ENCODE measurements at places on chromosomes 3 and 15. TPM values are rescaled to one million over a fixed set of nuclear protein-coding genes. Genes with fewer than 3 reads are reported as not detected.

Gene GOLGA8S
- total RNA-seq = not detected

Gene ITIH3
- total RNA-seq = 0.19 TPM

Gene TMED3
- 119 TPM for total RNA-seq

Gene CYFIP1
- 53.9 TPM for total RNA-seq

Gene FBXW12
- not detected for total RNA-seq

Gene TNFSF10
- total RNA-seq = 180 TPM

Gene ABHD17C
- 4.6 TPM for total RNA-seq

Gene LRRC34
- 1.9 TPM for total RNA-seq

Gene CCR1
- total RNA-seq = not detected

Gene DNAH12
- total RNA-seq = under 0.01 TPM

Gene SLC7A14
- total RNA-seq = 0.14 TPM

Gene PARP15
- total RNA-seq = 0.17 TPM

Gene UNC13C
- not detected for total RNA-seq

Gene ARGFX
- total RNA-seq = not detected

Gene SLC12A1
- total RNA-seq = under 0.01 TPM

Gene DNAH1
- total RNA-seq = 5.6 TPM

Gene TRH
- total RNA-seq = not detected

Gene PDE12
- total RNA-seq = 18.4 TPM

- DNase-seq = no peak
Measured at GRCh38 chr3:57409471-57409870, 117.0 kb upstream of the ASB14 start.

DNA sequence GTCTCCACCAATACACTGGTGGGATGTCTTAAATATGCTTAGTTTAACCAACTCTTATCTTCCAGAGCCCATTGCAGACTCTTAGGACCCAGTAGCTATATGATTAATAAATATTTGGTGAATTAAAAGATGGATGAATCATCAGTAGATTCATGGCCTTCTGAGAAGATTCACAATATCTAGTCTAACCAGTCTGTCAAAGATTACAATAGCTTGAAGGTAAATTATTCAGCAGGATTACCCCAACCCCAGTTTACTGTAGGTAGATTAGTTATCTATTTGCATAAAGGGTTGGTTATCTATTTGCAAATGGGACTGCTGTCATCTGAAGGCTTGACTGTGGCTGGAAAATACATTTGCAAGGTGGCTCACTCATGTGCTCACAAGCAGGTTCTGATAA is 239.4 kb upstream of the THRB start:
- DNase-seq = no peak

- DNase-seq = no peak
Measured at GRCh38 chr3:196985954-196986885, 17.6 kb upstream of the PIGZ start.

GRCh38 chr3:52090131-52090932 is 34.0 kb upstream of the DUSP7 start:
- DNase-seq = peak; percentile 86

DNA sequence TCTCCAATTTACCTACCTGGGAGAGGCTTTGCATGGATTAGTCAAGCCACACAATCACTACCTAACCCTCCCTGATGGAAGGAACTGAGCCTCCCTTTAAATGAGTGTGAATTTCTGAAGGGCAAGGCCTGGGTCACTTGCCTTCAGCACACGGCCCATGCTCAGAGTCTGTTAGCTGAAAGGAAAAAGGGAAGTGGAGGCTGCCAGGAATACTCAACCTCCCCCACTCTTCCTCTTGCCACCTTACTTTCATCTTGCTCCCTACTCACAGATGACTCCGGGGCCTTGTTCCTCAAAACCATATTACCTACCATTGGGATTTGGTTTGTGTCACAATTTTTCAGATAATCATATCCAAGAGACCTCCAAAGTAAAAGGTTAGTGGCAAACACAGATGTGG is 220.0 kb downstream of the ABHD5 start:
- no peak for DNase-seq

DNA sequence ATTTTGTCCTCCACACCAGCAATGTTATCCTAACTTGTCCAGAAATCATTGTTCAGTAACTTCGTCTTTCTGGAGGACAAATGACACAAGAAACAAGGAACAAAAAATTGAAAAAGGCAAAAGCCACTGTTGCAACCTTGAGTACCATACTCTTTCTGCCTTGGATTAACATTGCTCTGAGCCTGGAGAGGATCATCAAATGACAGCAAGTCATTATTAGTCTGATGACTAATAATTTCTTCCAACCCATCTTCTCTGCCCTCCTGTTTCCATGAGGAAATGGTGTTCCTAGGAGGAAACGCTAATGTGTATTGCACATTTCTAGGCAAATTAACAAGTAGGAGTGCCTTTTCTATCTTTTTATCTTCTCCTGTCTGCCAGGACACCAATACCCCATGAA is 153.9 kb downstream of the PCCB start:
- peak; percentile 24 for DNase-seq

GRCh38 chr15:63971904-63972303 is 74.4 kb downstream of the DAPK2 start:
- no peak for DNase-seq

GRCh38 chr15:96042734-96043224 is 287.7 kb upstream of the NR2F2 start:
- no peak for DNase-seq

DNA sequence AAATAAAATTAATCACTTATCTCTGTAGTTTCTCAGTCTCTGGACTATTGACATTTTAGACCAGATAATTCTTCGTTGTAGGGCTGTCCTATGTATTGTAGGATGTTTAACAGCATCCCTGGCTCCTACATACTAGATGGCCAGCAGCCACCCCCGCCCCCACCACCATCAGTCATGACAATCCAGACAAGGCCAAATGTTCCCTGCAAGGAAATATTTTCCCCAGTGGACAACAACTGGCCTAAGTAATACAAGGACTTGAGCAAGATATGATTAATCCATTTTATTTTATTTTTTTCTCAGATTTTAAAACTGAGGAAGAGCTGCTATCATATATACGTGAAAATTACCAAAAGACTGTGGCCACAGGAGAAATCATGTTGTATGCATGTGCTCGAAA is 23.8 kb downstream of the TICRR start:
- DNase-seq = no peak

DNA sequence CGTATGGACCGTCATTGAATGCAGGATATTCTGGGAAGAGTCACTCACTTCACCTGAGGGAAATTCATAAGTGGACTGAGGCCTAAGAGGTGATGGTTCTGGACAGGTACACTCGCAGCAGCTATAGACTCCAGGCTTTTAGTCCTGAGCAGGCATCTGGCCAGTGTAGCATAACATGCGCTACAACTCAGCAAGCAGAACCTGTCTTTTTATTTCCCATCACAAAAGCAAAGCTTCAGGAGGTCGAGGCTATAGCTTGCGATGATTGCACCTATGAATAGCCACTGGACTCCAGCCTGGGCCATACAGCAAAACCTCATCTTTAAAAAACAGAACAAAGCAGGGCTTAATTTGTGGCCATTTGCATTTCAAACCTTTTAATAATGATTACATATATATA is 185.8 kb downstream of the KCNH8 start:
- DNase-seq = no peak

DNA sequence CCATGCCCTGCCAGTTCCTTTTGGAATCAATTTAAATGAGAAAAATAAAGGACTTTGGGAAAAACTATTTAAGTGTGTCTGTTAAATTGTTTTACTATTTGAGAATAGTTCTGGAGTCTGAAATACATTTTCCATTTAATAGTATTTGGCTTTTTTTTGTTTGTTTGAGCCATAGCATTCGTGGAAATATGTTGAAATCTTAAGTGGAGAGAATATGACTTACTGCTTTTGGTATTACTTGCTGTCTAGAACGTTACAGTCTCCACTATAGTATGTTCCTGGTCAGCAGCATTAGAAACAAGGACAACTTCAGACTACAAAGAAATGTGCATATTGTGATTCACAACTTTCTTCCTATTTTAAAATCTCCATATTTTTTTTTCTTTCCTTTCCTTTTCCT is 179.4 kb downstream of the GHSR start:
- no peak for DNase-seq

GRCh38 chr3:105417525-105418289 is 51.0 kb downstream of the ALCAM start:
- DNase-seq = peak; percentile 28

GRCh38 chr3:119774444-119774843 is 7.5 kb upstream of the NR1I2 start:
- no peak for DNase-seq

- DNase-seq = no peak
Measured at GRCh38 chr3:155302891-155303290, 9.4 kb upstream of the STRIT1 start.

DNA sequence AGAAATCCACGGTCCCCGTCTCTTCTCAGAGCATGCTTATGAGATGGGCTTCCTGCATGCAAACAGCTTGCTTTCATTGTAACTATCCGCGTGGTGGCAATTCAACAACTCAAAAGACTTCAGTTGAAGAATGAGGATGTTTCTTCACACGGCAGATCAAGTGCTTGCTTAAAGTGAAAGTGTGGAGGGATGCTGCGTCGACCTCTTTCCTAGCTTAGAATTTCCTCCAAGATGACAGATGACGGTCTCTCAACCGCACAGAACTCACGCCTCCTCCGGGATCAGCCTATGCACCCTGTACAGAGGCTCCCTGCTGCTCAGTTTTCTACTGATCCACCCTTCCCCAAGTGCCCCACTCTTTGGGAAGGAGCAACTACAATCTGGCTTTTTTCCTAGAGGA is 47.8 kb downstream of the PCSK6 start:
- no peak for DNase-seq

- DNase-seq = no peak
Measured at GRCh38 chr15:72086010-72086697, 31.8 kb downstream of the MYO9A start.

DNA sequence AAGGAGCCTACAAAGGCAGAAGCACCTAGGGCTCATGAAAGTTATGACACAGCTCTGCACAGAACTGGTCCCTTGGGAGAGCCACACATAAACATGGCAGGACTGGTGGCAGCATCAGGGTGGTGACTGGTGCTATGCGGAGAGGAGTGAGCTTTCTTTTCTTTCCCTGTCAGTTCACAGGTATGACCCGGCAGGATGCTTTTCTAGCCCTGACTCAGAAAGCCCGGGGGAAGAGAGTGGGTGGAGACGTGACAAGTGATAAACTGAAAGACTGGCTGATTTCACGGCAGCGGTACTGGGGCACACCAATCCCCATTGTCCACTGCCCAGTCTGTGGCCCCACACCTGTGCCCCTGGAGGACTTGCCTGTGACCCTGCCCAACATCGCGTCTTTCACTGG is 103.0 kb downstream of the LARS2 start:
- DNase-seq = no peak

DNA sequence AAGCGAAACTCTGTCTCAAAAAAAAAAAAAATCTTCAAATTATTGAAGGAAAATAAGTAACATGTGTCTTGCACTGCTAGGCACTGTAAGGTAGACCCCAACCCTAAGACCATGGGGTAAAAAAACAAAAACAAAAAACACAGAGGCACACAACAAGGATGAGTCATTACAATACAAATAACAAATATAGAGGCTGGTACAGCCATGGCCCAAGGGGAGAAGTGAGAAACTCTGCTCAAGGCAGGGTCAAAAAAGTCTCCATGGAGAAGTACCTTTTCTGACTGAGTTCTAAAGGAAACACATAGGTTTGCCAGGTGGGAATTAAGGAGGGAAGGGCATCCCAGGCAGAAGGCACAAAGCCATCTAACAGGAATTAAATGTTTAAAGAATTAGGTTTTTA is 54.5 kb downstream of the TOP2B start:
- DNase-seq = no peak

GRCh38 chr15:80317389-80318182 is 65.6 kb upstream of the CTXND1 start:
- DNase-seq = no peak

DNA sequence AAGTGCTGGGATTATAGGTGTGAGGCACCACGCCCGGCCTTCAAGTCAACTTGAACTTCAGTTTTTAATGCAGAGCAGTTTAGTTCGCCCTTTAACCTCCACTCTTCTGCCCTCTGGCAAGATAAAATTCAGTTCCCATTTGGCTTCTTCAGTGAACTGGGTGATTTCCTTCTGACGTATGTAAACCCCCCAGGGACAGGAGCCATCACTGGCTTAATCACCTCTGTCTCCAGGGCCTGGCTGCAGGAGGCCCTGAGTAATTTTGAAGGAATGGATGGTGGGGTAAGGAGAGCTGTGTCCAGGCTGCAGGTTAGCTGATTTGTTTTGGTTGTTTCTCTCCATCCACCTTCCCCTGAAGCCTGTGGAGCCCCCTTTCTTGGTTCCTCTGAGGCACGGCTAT is 11.9 kb downstream of the MCM2 start:
- no peak for DNase-seq

GRCh38 chr3:42020684-42021307 is 58.9 kb upstream of the ULK4 start:
- peak; percentile 88 for DNase-seq

DNA sequence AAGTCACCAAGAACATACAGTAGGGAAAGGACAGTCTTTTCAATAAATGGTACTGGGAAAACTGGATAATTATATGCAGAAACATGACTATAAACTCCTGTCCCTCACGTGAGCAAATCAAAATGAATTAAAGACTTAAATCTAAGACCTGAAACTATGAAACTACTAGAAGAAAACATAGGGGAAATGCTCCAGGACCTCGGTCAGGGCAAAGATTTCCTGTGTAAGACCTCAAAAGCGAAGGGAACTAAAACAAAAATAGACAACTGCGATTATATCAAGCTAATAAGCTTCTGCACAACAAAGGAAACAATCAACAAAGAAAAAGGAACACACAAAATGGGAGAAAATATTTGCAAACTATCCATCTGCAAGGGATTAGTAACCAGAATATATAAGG is 62.7 kb downstream of the CRYGS start:
- DNase-seq = no peak

DNA sequence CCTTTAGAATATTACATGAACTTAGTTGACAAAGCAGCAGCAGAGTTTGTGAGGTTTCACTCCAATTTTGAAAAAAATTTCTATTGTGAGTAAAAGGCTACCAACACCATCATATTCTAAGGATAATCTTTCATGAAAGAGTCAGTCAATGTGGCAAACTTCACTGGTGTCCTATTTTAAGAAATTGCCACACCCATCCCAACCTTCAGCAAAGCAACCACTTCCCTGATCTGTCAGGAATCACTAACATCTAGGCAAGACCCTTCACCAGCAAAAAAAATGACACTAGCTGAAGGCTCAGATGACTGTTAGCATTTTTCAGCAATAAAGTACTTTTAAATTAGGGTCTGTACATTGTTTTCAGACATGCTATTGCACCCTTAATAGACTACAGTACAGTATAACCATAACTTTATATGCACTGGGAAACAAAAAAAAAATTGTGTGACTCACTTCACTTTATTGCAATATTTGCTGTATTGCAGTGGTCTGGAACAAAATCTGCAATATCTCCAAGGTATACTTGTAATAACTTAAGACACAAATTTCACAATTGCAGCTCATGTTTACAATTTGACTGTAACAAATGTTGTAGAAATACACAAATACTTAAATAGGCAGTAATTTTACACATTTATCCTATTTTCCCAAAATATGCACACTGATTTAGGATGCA is 38.9 kb upstream of the ALCAM start:
- DNase-seq = no peak

- no peak for DNase-seq
Measured at GRCh38 chr3:198070871-198071270, 110.9 kb downstream of the LMLN start.

All from dermis blood vessel endothelial cell (primary cell).